ENCODE measurements at places on chromosomes 7 and 10. TPM values are rescaled to one million over a fixed set of nuclear protein-coding genes. Genes with fewer than 3 reads are reported as not detected.

DNA sequence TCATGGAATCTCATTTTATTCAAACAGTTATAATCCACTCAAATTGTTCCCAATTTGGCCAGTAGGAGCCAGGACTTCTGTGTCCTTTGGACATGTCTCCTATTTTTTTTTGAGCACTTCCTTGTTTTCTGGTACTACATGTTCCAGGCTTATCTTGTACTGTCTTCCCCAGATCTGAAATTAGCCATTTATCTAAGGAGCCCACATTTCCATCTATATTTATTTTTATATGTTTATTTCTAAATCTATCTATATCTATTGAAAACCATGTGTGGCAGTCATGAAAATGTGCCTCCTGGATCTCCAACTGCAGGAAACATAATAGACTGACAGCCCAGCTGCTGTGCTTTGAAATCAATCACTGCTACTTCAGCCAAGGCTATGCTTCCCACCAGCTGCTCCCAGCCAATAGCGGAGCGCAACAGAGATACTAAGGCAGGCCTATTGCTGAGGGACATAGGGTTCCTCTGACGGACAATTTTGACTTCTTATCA is 147.1 kb downstream of the LRRC4 start:
- no peak for DNase-seq

DNA sequence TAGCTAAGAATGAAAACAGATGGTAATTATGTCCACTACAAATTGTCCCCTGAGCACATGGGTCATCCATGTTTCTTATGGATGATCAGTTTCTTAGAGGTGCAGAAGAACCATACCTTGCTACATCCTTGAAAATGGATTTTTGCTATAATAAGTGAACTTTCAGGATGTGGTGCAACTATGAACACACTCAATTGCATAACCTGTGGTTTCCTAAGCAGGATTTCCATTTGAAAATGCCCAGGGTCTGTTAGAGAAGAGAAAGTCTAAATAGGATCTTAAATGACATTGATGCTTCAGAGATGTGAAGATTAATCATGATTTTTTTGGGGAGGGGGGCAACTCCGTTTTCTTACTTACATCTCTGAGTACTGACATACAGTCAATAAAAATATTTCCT is 39.6 kb upstream of the CACNB2 start:
- DNase-seq: no peak

- DNase-seq: no peak
Measured at GRCh38 chr10:103811463-103811862, 43.9 kb downstream of the SH3PXD2A start.

DNA sequence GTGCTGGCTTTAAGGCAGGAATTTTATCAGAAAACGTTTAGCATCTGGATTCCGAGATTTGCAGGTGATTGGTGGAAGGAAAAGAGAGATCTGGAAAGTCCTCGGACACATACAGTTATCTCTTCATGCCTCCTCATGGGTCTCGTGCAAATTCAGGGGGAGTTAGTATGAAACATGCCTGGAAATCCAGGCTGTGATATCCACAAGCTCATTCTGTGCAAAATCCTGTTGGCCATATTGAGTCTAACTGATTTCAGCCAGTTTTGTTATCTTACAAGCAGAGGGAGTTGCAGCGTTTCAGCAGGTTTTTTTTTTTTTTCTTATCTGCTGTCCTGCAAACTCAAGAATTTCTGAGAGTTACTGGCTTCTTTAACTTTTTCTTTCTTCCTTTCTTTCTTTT is 411.5 kb downstream of the GALNT17 start:
- DNase-seq: no peak

The EFCAB10 gene
- 2.5 TPM for total RNA-seq

All from kidney epithelial cell (primary cell).